ENCODE measurements at places on chromosomes 3 and 15. TPM values are rescaled to one million over a fixed set of nuclear protein-coding genes. Genes with fewer than 3 reads are reported as not detected.

DNA sequence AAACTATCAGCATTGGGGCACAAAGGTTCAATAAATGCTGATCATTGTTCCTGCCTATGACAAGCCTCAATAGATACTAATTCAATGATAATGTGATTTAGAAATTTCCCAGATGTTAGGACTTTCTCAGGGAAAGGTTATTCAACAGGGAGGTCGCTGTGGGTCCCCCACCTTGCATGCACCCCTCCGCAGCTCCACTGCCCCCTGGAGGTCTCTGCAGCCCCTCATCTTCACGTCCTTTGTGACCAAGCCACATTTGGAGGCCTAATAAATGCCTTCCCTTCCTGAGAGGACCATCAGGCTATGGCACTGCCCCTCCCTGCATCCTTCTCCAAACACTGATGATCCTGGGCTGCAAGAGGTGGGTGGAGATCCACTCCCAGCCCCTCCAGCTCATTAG lies 50.2 kb downstream of the NOX5 start:
- no peak overlapping the region for H3K27ac ChIP-seq
- H3K4me1 ChIP-seq, result no peaks in the 10 kb centered on the region
- no peaks in the 10 kb centered on the region for H3K27me3 ChIP-seq
- no peaks in the 10 kb centered on the region for H3K36me3 ChIP-seq

- no peaks in the 10 kb centered on the region for H3K27me3 ChIP-seq
- no peak for DNase-seq
- no peak overlapping the region for H3K4me3 ChIP-seq
- peaks cover 74% of the 10 kb centered on the region for H3K4me1 ChIP-seq
- H3K36me3 ChIP-seq, result no peaks in the 10 kb centered on the region
- H3K27ac ChIP-seq, result peak overlapping the region; percentile 58
These were observed 14.2 kb downstream of the RAB8B start for GRCh38 chr15:63203451-63204090.

- no peaks in the 10 kb centered on the region for H3K36me3 ChIP-seq
- H3K27me3 ChIP-seq, result no peaks in the 10 kb centered on the region
- no peaks in the 10 kb centered on the region for H3K4me1 ChIP-seq
- H3K4me3 ChIP-seq, result no peak overlapping the region
These were observed 1.7 kb downstream of the ARL13B start for GRCh38 chr3:93981649-93982048.

DNA sequence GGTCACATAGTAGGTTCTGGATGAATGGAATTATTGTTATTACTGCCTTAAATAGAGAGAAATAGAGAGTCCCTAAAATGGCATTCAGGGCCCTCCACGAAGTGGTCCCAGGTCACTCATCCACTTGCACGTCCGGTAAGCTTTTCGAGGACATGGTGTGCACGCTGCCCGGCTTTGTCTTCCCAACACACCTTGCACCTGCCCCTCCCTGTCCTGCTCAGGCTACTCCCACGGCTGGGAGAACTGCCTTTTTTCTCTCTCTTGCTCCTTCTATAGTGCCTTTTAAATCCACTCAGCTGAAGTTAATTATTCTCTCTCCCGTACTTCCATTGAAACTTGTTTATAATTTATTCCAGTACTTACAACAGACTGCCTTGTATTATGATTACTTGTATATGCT lies 5.6 kb upstream of the DGKG start:
- no peak overlapping the region for H3K4me3 ChIP-seq
- no peak for DNase-seq
- no peaks in the 10 kb centered on the region for H3K36me3 ChIP-seq

- no peak overlapping the region for H3K4me3 ChIP-seq
- H3K27me3 ChIP-seq, result no peaks in the 10 kb centered on the region
- no peaks in the 10 kb centered on the region for H3K4me1 ChIP-seq
These were observed 41.2 kb upstream of the PIAS1 start for GRCh38 chr15:68012911-68013310.

- peaks cover 12% of the 10 kb centered on the region for H3K36me3 ChIP-seq
- H3K27ac ChIP-seq, result no peak overlapping the region
- H3K27me3 ChIP-seq, result no peaks in the 10 kb centered on the region
- DNase-seq, result peak; percentile 59
- H3K4me3 ChIP-seq, result no peak overlapping the region
These were observed 51.2 kb downstream of the ASB7 start for GRCh38 chr15:100653608-100654007.

MASP1 gene
- total RNA-seq, result 4.5 TPM

GRCh38 chr15:50881121-50882048 lies 27.1 kb upstream of the AP4E1 start:
- no peaks in the 10 kb centered on the region for H3K36me3 ChIP-seq
- DNase-seq, result no peak
- peak overlapping the region; percentile 73 for H3K27ac ChIP-seq
- no peaks in the 10 kb centered on the region for H3K27me3 ChIP-seq
- peaks cover 78% of the 10 kb centered on the region for H3K4me1 ChIP-seq

- peaks cover 19% of the 10 kb centered on the region for H3K4me1 ChIP-seq
- H3K4me3 ChIP-seq, result no peak overlapping the region
- no peak for DNase-seq
- no peaks in the 10 kb centered on the region for H3K27me3 ChIP-seq
- peak overlapping the region; percentile 18 for H3K27ac ChIP-seq
- H3K36me3 ChIP-seq, result no peaks in the 10 kb centered on the region
These were observed 25.6 kb downstream of the GYG1 start for GRCh38 chr3:149016669-149017541.

ZNF662 gene
- total RNA-seq, result 6.7 TPM

GRCh38 chr15:87167706-87168105 lies 1088.0 kb downstream of the AGBL1 start:
- H3K27me3 ChIP-seq, result no peaks in the 10 kb centered on the region
- H3K36me3 ChIP-seq, result no peaks in the 10 kb centered on the region
- no peak for DNase-seq
- H3K4me3 ChIP-seq, result no peak overlapping the region
- no peaks in the 10 kb centered on the region for H3K4me1 ChIP-seq

DNA sequence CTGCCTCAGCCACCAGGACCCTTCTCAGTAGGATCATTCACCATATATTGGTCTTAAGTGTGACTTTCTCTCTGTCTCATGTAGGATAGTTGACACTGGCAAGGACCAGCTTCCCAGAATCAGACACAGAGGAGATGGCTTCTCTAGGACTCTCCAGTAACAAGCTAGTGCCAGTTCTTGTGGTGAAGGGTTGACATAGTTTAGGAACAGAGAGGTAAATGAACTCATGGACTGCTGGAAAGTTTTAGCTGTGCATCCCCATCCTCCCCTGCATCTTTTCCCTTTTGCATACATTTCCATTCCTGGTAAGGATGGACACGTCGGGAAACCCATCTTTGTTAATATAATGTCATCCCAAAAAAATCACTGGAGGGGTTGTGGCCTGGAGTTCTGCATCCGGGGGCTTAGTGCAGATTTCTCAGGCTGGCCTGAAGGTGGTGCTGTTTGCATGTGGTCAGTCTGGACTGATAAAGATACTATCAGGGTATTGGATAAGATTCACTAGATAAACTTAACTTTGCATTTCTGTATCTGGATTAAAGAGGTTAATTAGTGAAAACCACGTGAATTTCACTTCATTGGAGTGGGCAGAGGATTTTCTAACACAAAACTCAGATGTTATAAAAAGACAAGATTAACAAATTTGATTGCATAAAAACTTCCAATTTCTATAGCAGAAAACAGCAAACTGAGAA lies 110.8 kb downstream of the TBC1D2B start:
- no peak overlapping the region for H3K27ac ChIP-seq
- H3K4me3 ChIP-seq, result no peak overlapping the region
- H3K36me3 ChIP-seq, result no peaks in the 10 kb centered on the region
- H3K27me3 ChIP-seq, result no peaks in the 10 kb centered on the region
- H3K4me1 ChIP-seq, result no peaks in the 10 kb centered on the region

SEMA3F gene
- 56.2 TPM for total RNA-seq

GRCh38 chr3:183313764-183314163 lies 60.7 kb downstream of the B3GNT5 start:
- no peak overlapping the region for H3K4me3 ChIP-seq
- H3K27ac ChIP-seq, result peak overlapping the region; percentile 15
- H3K27me3 ChIP-seq, result no peaks in the 10 kb centered on the region

ACVR2B gene
- 5.2 TPM for total RNA-seq

- H3K4me1 ChIP-seq, result no peaks in the 10 kb centered on the region
- no peak overlapping the region for H3K27ac ChIP-seq
- DNase-seq, result no peak
- no peaks in the 10 kb centered on the region for H3K27me3 ChIP-seq
- H3K36me3 ChIP-seq, result no peaks in the 10 kb centered on the region
- H3K4me3 ChIP-seq, result no peak overlapping the region
These were observed 73.3 kb upstream of the AKAP13 start for GRCh38 chr15:85306946-85307686.

Data from left lung (tissue), 14 donors.